Choroid plexus epithelial cell (primary cell): ENCODE measurements at places on chromosomes 16 and 17.

DNA sequence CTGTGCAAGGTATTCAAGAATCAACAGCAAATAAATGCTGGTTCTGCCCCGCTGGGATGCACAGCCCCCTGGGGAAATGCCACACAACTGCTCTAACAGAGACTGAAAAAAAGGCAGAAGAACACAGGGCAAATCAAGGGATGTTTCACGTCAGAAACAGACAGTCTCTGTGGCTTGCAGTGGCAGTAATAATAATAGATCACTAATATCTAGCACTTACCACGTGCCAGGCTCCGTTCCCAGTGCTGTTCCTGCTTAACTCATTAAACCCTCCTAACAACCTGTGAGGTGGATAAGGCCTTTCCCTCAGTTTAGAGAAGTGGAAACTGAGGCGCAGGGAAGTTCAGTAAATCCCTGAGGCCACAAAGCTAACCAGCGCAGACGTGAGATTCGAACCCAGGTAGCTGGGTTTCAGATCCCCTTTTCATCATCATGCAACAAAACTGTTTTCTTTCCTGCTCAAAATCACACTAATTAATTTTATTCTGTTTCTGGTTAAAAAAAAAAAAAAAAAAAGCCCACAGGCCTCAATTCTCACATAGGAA, 36.7 kb downstream of the ARHGAP17 start:
- peak; percentile 31 for DNase-seq

- DNase-seq = no peak
Measured at GRCh38 chr17:54013072-54013471, 190.3 kb downstream of the KIF2B start.

DNA sequence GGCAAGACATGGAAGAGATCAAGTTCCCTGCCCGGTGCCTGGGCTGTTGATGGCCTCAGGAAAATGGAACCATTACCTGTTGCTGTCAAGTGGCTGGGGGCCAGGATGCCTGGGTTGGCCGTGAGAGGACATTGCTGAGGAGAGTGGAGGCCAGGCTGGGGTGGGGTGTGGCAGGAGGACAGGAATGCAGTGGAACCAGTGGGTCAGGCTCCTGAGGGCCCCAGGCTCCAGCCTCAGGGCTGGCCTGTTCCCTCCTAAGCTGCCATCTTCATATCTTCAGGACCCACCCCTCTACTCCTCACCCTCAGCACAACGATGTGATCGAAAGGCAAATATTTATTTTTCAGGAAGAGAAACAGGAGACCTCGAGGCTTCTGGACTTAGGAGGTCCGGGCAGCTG, 8.5 kb upstream of the YPEL3 start:
- no peak for DNase-seq

DNA sequence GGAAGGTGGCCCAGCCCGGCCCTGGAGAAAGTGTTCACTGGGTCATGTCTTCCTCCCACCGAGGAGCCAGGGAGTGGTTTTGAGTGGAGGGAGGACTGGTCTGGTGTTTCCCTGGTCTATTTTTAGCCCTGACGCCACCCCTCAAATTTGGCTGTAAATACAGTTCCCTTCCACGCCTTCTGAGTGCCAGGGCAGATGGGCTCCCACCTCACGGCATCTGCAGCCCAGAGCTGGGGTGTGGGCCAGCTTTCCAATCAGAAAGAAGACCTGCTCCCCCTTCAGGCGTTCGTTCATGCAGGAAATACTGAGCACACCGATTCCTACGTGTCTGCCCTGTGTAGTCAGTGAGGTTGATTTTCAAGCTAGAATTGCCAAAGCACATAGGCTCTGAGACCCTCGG, 53.7 kb downstream of the SNX20 start:
- DNase-seq = peak; percentile 28

DNA sequence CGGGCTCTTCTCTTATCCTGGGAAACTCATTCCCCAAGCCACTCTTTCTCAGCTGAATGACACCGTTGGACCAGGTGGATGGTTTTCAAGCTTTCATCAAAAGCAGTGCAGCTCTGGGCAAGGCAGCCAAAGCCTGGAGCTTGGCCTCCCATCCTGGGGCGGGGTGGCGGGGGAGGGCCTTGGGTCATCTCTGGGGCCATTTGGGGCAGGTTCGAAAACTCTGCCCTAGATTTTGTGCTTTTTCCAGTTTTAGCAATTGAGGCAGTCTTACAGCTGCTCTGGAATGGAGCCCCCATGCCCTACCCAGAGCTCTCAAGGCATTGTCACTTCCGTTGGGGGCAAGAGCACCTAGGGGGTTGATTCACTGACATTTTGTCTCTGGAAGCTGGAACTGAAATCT, 9.1 kb downstream of the MPRIP start:
- DNase-seq = no peak

DNA sequence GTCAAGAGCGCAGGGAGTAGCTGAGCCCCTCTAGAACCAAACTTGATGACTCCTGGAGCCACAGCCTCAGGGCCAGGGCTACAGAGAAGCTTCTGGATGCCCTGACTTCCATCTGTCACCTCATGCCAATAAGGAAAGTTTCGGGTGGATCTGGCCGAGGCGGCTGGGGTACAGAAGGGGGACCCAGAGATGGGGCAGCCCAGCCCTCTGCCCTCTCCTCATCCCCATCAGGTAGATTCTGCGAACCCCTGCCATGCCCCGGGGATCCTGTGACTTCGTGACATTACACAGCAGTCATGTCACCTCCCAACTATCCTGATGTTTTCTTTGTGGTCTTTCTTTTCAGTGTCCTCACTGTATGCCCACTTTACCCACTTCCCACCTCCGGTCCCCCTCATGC, 114.4 kb downstream of the CCDC182 start:
- no peak for DNase-seq
